ENCODE measurements at places on chromosomes 12 and 14. TPM values are rescaled to one million over a fixed set of nuclear protein-coding genes. Genes with fewer than 3 reads are reported as not detected.

The PPP1R12A gene
- total RNA-seq: 65.6 TPM

DNA sequence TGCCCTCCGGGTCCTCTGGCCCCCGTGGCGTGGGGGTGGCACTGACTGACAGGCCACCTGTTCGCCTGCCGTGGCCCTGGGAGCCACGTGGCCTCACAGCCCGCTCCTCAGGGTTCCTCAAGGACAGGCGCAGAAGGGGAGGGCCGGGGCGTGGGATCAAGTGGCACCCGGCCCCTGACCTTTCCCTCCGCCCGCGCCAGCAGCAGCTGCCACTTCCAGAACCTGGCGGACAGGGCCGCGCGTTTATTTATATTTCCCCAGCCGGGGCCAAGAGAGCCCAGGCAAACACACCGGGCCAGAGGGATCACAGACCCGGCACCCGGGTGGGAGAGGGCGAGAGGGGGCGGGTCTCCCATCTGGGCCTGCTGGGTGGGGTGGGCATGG, 92.6 kb downstream of the RFLNA start:
- H3K4me3 ChIP-seq: no peak overlapping the region
- no peak for DNase-seq
- H3K4me1 ChIP-seq: peaks cover 44% of the 10 kb centered on the region
- H3K36me3 ChIP-seq: peaks cover 17% of the 10 kb centered on the region
- H3K27me3 ChIP-seq: no peaks in the 10 kb centered on the region
- H3K27ac ChIP-seq: no peak overlapping the region

GRCh38 chr12:2228535-2228934, 175.7 kb downstream of the CACNA1C start:
- H3K4me1 ChIP-seq: no peaks in the 10 kb centered on the region
- H3K4me3 ChIP-seq: no peak overlapping the region
- H3K27me3 ChIP-seq: peaks cover 2% of the 10 kb centered on the region
- H3K27ac ChIP-seq: no peak overlapping the region
- DNase-seq: no peak

DNA sequence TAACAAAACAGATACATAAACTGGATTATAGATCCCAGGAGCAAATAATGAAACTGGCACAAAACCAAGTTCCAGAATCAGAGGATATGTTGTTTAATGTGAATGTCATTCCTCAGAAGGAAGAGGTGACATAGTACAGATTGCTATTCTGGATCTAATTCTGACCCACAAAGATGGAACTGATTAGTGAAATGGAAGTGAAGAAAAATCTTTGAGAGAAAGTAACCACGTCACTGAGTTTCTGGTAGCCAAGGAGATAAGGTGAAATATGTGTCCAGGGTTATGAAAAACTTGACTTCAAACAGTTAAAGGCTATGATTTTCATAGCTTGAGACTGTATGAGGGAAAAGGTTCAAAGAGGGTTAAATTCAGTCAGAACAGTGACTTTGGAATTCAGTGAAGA, 8.3 kb downstream of the OR10AD1 start:
- no peak overlapping the region for H3K27ac ChIP-seq
- no peak for DNase-seq
- no peak overlapping the region for H3K4me3 ChIP-seq
- no peaks in the 10 kb centered on the region for H3K36me3 ChIP-seq
- H3K27me3 ChIP-seq: peaks cover 4% of the 10 kb centered on the region
- peaks cover 11% of the 10 kb centered on the region for H3K4me1 ChIP-seq

DNA sequence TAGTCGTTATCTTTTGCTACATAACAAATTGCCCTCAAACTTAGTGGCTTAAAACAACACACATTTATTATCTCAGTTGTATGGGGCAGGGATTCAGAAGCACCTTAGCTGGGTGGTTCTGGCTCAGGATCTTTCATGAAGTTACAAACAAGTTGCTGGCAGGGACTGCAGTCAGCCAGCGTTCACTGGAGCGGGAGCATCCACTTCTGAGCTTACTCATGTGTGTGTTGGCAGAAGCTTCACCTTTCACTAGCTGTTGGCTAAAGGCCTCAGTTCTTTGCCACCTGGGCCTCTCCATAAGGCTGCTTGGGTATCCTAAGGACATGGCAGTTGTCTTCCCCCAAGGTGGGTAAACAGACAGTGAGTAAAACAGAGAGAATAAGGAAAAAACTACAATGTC, 365.7 kb downstream of the RPS29 start:
- H3K27ac ChIP-seq: no peak overlapping the region
- no peaks in the 10 kb centered on the region for H3K4me1 ChIP-seq
- DNase-seq: no peak
- no peak overlapping the region for H3K4me3 ChIP-seq
- H3K36me3 ChIP-seq: no peaks in the 10 kb centered on the region

GRCh38 chr14:54650331-54650958, 83.5 kb downstream of the SAMD4A start:
- H3K27me3 ChIP-seq: no peaks in the 10 kb centered on the region
- no peak overlapping the region for H3K4me3 ChIP-seq
- no peak overlapping the region for H3K27ac ChIP-seq
- DNase-seq: no peak
- H3K36me3 ChIP-seq: no peaks in the 10 kb centered on the region
- H3K4me1 ChIP-seq: no peaks in the 10 kb centered on the region
